D721Med (cell line): ENCODE measurements at places on chromosomes 2 and 18.

- no peak for DNase-seq
These were observed 44.4 kb downstream of the EXOC6B start for GRCh38 chr2:72781480-72781879.

DNA sequence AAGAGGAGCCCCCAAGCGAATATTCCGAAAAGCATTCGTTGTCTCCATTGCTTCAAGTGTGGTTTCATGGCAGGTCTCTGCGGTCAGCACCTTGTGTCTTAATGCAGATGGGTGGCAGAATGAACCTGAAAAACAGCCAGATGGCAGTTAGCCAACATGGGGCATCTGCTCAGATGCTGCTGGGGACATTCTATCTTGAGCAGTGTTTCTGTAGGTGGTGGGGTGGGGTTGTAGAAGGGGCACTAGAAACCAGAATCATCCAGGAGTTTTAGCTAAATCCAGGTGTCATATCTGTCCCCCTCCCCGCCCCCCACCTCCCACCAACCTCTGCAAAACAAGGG lies 42.1 kb downstream of the ST6GAL2 start:
- no peak for DNase-seq

GRCh38 chr2:224222291-224222690 lies 179.6 kb downstream of the FAM124B start:
- DNase-seq = no peak

- no peak for DNase-seq
These were observed 258.9 kb downstream of the NAPG start for GRCh38 chr18:10784596-10785202.

- DNase-seq = no peak
These were observed 30.4 kb downstream of the TMEM178A start for GRCh38 chr2:39696101-39696553.

- no peak for DNase-seq
These were observed 10.1 kb upstream of the STK17B start for GRCh38 chr2:196181484-196181883.

DNA sequence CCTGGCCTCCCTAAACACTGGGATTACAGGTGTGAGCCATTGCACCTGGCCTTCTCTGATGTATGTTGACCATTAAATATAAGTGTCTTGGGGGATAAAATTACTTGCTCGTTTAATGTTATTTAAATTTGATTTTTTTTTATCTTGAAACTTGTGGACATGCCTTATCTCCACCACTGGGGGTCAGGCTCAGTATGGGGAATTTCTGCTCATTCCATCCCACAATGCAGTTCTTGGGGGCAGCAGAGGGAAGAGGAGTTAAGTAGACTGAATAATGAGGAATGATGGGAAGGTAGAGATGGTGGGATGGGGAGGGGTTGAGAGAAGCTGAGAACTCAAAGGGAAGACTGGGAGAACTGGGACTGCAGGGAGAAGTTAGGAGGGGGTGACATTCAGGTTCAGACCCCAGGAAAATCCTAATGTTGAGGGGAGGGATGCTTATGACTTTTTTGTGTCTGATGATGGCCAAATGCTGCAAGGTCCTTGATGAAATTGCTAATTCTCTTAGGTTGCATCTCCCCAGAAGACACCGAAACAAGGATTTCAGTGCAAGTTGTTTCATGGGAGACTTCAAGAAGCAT lies 174.2 kb downstream of the MIB1 start:
- DNase-seq = no peak

DNA sequence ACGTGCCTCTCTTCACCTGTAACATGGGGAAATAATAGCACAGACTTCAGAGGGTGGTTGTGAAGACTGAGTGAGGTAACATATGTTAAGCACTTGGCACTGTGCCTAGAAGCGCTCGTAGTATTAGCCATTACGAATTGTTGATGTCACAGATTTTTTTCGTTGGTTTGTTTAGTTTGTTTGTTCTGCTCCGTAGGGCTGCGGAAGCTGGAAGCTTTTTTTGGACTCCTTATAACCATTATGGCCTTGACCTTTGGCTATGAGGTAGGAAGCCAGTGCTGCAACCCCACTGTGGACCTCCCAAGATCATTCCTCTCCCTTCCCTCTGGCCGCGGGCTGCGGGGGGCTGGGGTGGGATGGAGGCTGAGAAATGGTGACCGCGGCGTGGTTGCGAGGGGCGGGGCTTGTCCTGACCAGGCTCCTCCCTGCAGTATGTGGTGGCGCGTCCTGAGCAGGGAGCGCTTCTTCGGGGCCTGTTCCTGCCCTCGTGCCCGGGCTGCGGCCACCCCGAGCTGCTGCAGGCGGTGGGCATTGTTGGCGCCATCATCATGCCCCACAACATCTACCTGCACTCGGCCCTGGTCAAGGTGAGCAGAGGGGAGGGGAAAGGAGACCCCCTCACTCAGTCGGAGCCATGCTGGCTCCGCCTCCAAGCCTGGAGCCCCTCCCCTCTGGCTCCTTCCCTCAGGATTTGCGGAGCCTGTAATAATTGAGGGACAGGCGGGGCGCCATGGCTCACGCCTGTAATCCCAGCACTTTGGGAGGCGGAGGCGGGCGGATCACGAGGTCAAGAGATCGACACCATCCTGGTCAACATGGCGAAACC lies 5.5 kb downstream of the SLC11A1 start:
- DNase-seq = no peak

GRCh38 chr2:232609607-232610006 lies 23.8 kb upstream of the EFHD1 start:
- DNase-seq = no peak

GRCh38 chr2:127034883-127035611 lies 71.9 kb downstream of the BIN1 start:
- DNase-seq = no peak

GRCh38 chr2:237819231-237819630 lies 20.7 kb downstream of the RBM44 start:
- no peak for DNase-seq

- no peak for DNase-seq
These were observed 9.4 kb downstream of the ABCG8 start for GRCh38 chr2:43848214-43848613.
